ENCODE measurements at places on chromosomes 16 and 17.
A peak's percentile ranks its signal among the peaks of the same experiment; 100 is the strongest.

GRCh38 chr17:28537219-28537610, 15.2 kb downstream of the UNC119 start:
- DNase-seq, result no peak

DNA sequence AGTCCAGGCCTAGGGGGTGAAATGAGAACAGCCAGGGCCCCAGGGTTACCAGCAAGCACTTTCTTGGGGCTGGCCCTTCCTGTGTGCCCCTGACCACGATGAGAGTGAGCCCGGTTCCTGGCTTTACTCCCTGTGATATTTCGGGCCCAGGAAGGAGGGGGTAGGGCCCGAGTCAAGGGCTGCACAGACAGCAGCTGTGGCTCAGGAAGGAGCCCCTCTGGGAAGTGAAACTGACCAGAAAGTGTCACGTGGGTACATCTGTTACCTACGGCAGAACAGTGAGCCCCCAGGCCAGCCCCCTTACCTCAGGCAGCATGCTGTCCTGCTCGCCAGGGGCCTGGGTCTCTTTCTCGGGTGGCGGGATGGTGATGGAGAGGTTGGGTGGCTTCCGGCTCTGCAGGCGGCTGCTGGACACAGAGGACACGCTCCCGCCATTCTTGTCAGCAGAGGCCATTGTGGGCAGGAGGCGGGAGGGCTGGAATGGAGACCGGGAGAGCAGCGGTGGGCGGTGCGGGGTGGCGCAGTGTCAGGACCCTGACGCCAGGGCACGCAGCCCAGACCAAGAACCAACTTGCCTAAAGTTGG, 13.8 kb downstream of the AANAT start:
- DNase-seq, result no peak

DNA sequence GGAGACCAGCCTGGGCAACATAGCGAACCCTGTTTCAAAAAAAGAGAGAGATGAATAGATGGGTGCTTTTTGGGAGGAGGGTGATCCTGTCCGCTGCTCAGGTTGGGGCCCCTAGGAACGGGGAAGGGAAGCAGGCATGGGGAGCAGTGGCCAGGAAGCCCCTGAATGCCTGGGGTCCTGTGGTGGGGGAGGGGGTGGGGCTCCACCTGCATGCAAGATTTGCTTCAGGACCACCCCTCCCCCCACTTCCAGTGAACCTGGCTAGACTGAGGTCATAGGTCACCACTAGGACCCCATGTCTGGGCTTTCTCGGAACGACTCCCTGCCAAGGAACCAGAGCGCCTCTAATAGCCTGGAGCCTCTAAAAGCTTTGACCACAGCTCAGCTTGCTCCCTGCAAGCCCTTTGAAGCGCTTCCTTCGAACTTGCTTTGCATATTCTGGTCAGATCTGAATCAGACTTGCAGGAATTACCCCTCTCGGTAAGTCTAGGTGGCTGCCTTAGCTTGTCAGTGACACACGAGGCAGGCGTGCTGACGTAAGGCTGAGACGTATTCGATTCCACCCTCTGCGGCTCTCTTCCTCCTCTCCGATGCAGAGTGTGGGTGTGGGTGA, 3.7 kb downstream of the SOCS3 start:
- DNase-seq, result peak; percentile 92

DNA sequence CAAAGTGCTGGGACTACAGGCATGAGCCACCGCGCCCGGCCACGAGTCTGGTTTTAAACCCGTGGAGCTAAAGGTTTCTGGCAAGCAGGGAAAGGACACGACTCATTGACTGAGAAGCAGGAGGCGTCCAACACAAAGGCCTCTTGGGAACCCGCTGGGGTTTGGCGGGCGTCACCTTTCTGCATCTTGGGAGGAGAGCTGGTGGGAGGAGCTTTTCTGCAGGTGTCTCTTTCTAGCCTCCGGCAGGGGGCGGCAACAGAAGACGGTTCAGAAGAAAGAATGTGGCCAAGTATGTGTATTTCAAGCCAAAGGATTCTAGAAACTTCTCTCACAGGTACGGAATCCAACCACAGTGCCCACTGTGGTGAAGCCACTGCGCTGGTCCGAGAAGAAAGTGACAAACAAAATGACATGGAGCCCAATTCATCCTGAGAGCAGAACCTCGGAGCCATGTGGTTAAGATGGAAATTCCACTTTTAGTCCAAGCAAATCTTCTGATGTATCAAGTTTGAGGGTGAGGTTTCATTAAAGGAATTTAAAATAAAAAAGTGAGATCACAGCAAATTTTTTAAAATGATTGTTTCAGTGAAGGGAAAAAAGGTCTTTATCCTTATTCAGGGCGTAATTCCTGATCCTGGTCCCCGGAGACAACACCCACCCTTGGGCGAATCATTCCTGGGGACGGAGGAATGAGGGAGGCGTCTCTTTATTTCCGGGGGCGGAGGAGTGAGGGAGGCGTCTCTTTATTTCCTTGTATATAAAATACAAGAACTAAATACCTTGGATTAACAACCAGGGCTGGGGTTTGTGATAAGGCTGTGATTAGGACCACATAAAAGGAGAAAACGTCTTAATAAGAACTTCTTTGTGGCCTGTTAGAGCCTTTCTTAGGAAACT, 97.6 kb downstream of the MRM3 start:
- peak; percentile 55 for DNase-seq

DNA sequence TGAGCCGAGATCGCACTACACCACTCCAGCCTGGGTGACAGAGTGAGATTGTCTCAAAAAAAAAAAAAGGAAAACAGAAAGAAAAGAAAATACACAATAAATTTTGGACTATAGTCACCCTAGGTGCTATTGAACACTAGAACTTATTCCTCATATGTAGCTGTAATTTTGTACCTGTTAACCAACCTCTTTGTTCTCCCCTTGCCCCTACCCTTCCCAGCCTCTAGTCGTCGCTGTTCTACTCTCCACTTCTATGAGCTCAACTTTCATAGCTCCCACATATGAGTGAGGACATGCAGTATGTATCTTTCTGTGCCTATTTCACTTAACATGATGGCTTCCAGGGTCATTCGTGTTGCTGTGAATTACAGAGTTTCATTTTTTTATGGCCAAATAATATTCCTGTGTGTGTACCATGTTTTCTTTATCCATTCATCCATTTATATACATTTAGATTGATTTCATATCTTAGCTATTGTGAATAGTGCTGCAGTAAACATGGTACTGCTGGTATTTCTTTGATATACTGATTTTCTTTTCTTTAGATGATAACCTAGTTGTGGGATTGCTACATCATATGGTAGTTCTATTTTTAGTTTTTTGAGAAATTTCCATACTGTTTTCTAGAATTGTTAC, 28.3 kb downstream of the VPS35L start:
- DNase-seq, result no peak

DNA sequence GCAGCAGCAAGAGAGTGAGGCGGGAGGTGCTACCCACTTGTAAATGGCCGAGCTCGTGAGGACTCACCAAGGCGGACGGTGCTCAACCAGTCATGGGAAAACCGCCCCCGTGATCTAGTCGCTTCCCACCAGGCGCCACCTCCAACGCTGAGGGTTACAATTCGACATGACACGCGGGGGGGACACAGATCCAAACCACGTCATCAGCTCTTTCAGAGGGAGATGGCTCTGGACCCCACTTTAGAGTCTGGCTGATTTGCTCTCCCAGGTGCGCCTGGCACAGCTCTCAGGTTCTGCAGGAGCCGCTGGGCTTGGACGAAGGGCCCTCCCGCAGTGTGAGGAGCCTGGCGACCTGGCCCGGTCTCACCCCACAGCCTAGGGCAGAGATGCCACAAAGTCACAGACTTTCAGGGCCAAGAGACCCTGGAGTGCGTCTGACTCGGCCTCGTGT, 21.1 kb upstream of the DOC2B start:
- DNase-seq, result no peak

DNA sequence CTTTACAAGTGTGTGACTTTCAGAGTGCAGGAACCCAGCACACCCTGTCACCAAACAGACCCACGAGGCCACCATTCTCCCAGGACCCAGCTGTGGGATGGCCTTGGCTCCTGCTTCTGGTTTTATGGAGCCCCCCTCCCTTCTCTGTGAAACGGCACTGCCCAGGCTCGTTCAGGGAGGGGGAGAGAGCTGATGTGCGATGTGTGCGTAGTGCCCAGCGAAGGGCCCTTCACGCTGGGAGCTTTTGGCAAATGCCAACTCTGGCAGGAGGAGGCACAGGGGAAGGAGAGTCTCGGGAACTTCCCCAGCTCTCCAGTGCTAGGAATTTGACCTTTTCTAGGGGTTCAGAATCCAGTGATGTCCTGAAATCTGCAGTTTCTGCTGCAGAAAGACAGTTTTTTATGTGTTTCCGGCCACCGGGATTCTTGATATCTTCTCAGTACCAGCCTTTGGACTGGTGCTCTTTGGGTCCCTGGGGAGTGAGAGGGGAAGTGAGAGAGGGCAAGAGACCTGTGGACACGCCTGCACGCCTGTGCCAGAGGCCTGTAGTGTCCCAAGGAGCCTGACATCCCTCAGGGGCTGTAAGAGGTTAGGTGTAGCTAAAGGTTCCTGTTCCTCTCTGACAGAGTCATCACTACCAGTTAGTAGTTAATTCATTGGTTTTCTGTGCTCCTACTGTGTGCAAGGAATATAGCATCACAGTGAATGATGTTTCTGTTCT, 45.1 kb downstream of the CMIP start:
- no peak for DNase-seq

- no peak for DNase-seq
Observed at GRCh38 chr17:79792984-79793923, 3.6 kb downstream of the CBX8 start.

DNA sequence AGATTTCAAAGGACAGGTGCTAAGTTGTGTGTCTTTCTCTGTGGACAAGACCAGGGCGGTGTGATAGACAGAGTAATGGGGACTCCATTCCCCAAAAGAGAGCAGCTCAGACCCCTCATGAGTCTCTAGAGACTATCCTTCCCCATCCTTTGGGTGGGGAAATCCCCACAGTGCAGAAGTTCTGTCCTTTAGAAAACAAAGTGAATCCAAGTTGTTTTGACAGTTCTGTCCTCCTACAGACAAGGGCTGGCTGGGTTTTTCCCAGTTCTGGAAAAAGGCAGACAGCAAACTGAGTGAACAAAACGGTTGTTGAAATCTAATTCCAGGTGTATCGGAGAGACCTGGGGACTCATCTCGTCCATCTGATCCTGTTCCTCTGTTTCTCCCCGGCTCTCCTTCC, 11.0 kb upstream of the HAS3 start:
- DNase-seq, result no peak

GRCh38 chr17:55845385-55845784, 94.5 kb downstream of the PCTP start:
- peak; percentile 4 for DNase-seq

DNA sequence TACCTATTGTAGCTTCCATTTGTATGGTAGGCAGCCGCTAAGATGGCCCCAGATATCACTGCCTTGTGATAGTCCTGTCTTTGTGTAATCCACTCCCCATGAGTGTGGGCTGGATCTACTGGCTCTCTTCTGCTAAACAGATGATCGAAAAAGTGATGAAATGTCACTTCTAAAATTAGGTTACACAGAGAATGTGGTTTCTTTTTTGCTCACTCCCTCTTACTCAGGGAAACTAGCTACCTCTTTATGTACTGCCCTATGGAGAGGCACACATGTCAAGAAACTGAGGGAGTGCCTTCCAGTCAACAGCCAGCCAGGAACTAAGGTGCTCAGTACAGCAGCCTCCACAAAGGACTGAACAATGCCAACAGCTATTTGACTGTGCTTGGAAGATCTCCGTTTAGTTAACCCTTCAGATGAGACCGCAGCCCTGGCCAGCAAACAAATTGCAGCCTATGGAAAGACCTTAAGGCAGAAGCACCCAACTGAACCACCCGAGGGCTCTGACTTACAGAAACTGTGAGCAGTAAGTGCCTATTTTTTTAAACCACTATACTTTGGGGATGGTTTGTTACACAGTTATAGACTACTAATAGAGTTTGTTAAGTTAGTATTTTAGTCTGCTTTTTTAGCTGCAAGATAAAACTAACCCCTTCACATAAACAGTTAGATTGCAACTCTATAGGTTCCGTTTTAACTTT, 113.2 kb upstream of the MAF start:
- DNase-seq, result no peak

GRCh38 chr17:38591759-38592241, 14.0 kb downstream of the SRCIN1 start:
- no peak for DNase-seq

DNA sequence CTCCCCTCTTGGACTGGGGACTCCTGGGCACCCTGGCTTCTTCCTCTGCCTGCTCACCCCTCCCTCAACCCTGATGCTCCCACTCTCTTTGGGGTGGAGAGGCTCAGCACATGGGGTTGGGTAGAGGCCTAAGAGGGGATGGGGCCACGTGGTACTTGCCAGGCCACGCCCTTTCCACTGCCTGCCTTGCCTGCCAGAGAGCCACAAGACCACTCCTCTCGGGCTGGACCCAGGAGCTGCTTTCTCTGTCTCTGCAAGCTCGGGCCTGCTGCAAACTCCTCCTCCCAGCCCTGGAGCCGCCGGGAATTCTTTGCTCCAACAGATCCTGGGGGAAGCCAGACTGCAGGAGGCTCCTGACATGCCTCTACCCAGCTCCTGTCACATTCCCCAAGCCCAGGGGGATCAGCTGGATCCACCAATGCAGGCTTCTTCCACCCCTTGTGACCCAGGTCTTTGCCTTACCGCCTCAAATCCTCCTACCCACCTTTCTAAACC, 11.8 kb downstream of the DLX4 start:
- no peak for DNase-seq

DNA sequence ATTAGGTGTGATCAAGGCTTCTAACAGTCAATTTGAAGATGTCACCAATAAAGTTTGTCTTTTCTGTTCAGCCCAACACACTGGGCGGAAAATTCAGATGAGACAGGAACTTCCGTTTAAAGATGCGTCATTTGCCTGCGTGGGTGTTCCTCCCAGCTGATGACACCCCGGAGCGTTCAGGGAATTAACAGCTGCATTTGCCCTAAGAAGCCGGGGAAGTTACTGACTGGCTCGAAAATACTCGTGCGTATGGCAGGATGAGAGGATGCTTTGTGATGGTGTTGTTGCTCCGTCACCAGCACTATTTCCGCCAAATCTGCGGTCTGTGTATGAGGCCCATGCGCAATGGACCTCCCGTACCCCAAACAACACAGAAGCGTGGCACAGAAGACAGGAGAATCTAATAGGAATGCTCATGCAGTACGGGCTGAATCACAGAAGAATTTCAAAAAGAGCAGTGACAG, 11.9 kb upstream of the PVALEF start:
- no peak for DNase-seq

DNA sequence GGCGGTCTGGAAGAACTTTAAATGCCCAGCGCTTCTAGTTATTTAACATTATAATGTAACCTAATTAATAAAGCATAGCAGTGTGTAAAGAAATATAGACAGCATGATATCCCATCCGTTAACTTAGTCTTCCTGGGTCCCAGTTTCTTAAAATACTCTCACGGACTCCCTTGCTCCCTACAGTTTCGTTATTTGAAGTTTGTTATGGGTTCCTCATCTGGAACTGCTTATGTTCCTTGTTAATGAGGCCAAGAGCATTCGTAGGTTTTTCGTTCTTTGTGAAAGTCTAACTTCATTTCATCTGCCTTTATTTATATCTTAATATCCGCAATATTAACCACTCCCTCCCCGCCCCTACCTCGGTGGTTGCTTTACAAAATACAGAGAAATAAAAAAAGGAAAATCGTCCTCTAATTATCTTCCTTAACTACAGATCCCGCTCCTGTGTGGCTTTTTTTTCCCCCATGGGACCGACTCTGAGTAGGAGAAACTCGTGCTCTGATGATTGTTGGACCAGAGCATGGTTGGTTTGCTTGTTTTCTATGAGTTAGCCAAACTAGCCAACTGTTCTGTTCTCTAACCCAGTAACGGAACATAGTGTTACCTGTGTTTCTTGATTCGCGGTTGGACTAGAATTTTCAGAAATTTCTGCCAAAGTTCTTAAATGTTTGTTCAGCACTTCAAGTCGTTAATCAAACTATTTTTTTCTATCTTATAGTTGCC, 863 bp downstream of the ADPRM start:
- DNase-seq, result no peak
